ENCODE measurements at places on chromosomes 11 and 22.

DNA sequence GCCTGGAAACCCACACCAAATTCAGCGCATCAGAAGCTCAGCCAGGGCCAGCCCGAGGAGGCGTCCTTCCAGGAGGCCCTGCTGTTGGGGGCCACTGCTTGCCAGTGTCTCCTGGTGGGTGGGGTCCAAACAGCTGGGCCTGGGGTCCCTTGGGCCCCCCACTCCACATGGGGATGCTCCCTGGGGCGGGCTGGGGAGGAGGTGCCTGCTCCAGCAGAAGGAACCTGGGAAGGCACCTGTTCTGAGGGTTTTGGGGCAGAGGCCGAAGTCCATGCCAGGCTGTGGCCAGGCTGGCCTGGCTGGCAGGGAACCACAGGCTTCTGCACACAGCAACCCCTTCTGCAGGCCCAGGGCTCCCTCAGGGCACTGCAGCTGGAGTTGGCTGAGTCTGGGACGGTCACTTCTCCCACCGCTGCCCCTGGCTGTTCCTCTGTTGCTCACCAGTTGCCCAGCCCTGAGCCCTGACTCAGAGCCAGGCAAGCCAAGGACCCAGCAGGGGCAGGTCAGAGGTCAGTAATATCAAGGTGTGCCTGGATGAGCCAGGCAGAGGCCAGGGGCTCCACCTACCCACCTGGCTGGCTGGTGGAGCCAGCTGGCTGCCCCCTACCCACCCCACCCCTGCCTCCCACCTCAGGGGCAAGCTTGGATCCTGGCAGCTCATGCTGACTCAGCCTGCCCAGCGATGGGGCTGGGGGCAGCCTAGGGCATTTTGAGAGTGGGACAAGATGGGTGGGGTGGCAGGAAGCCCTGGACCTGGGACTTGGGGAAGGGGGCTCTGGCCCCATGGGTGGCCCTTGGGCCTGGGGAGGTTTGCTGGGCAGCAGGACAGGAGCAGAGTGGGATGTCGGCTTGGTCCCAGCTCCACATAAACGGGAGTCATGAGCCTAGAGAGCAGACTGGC is 12.0 kb upstream of the PHLDA2 start:
- no peak for DNase-seq

DNA sequence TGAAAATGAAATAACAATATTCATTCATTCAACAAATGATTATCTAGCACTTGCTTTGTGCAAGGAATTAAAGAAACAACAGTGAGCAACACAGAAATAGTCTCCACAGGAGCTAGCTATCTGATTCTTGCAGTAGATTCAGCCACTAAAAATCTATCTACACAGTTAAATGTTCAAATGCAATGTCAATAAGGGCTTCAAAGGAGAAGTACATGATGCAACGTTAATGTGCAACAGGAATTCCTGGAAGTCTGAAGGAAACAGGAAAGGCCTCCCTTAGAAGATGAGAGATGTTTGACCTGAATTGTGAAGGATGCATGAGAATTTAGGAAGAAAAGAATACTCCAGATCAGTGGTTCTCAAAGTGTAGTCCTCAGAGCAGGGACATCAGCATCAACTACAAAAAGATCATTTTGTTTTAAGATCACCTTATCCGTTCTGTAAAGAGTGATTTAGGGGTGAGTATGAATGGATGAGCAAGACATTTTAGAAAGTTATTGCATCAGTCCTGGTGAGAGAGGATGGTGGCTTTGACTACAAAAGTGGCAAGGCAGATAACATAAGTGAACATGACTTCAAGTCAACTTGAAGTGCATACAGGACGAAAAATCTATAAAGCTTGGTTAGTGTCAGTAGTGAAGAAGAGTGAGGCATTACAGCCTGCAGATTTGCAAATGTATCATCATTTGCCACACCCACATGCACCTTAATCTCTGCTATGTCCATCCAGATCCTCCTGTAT is 96.0 kb downstream of the ETS1 start:
- DNase-seq = no peak

- DNase-seq = no peak
These were observed 39.7 kb downstream of the USP35 start for GRCh38 chr11:78228467-78228866.

DNA sequence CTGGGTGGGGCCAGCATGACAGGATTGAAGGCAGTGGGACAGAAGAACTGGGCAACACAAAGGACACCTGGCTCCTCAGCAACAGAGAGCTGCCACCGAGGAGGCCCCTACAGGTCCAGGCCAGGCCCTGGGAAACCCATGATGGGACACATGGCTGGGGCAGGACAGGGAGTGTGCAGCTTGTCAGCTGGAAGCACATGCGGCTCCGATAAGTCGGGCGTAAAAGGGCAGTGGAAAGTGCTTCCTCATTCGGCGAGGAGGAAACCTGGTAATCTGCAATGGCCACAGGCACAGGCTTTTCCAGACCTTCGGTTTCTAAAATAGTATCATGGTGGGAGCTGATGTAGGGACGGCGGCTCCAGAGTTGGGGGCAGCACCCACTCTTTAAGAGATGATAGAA is 16.5 kb downstream of the GNAZ start:
- DNase-seq = no peak

GRCh38 chr22:39487826-39488520 is 14.1 kb upstream of the MIEF1 start:
- DNase-seq = no peak

DNA sequence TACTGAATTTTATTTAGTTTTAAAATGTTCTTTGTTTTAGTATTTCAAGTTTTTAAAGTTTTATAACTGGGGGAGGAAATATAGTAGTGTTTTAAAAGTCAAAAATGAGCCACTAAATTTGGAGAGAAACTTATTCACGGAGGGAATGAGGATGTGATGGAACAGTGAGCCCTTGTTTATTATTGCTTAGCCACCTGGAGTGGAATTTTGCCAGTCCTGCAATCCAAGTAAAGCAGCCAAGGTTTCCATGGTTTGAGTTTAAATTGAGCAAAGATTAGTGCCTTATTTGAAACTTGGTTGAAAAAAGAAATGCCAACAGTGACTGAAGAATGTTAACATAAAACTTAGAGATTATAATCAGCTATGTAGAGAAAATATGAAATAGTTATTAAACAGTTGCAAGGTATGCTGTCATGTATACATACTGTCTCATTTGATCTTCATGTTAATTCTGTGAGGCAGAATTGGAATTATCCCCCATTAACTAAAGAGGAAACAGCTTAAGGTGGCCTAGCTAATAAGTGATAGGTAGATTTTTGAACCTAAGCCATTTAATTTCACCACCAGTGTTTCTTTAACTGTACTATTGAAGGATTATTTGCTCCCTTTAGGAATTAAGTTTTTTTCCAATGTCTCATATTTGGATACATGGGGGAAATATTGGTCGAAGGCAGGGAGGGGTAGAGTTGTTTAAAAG is 36.4 kb downstream of the SWAP70 start:
- DNase-seq = no peak

DNA sequence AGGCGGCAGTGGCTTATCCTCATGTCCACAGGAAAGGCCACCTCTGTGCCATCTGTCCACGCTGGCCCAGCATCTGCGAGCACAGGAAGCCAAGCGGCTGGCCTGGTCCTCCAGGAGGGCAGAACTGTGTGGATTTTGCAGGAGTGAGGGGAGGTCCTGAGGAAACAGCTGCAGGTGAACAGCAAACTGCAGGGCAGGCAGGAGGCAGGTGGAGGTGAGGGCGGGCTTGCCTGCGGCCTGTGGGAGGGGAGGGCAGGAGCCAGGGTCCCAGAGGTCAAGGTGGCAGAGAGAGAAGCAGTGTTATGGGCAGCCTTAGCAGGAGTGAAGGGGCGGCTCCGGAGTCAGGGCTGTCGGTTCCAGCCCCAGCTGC is 369.7 kb downstream of the SHANK2 start:
- DNase-seq = no peak
